Kidney epithelial cell (primary cell): ENCODE measurements at places on chromosomes 12 and 14. TPM values are rescaled to one million over a fixed set of nuclear protein-coding genes. Genes with fewer than 3 reads are reported as not detected.

TEX52 gene
- not detected in 2 replicates for total RNA-seq

IAPP gene
- not detected in 2 replicates for total RNA-seq

- DNase-seq, result peak; percentile 89
Observed at GRCh38 chr12:117686911-117687377, 281.8 kb downstream of the KSR2 start.

DNA sequence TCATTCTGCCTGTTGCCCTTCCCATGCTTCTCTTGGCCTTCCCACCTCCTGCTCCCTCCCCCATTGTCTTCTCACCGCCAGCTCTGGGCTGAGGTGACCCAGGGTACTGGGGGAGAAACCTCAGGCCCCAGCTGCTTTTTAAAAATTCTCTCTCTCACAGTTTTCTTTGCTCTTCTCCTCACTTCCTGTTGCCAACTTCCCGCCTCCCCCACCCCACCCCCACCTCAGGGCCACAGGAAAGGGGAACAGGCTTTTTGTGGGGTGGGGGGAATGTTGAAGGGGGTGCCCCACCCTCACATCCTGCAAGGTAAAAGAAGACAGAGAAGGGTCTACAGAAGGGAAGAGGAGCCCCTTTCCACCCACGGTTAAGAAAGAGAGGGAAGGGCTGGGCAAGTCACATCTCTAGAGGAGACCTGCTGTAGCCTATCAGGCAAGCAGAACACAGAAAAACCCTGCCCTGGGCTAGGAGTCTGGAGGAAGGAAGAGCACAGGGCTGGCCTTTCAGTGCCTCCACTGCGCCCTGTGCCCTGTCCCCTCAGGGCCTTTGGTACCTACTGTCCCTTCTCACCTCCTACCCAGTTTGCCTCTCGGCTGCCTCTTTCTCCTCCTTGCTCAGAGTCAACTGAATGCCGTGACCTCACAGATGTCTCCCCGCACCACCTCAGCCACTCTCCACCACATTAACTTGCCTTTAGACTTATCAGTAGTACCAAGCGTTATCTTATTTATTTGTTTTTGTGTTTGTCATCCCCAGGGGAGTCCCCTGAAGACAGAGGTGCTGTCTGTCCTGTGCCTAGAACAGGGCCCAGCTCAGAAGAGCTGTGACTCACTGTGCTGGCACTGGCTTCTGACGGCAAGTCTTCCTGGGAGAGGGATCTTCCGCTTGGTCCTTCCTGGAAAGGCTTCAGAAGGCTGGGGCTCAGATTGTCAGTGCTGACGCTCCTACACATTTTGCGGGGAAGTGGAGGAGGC lies 1.7 kb downstream of the ARHGAP9 start:
- no peak for DNase-seq

GLI1 gene
- total RNA-seq, result 1.6 TPM in 2 replicates

MYF6 gene
- total RNA-seq, result not detected in 2 replicates

RILPL1 gene
- total RNA-seq, result 10.2 and 12.1 TPM in 2 replicates

OR4N5 gene
- total RNA-seq, result not detected in 2 replicates

GRCh38 chr12:14618983-14619382 lies 51.3 kb upstream of the PLBD1 start:
- no peak for DNase-seq

GRCh38 chr14:49928015-49928414 lies 35.1 kb downstream of the ARF6 start:
- no peak for DNase-seq

DNA sequence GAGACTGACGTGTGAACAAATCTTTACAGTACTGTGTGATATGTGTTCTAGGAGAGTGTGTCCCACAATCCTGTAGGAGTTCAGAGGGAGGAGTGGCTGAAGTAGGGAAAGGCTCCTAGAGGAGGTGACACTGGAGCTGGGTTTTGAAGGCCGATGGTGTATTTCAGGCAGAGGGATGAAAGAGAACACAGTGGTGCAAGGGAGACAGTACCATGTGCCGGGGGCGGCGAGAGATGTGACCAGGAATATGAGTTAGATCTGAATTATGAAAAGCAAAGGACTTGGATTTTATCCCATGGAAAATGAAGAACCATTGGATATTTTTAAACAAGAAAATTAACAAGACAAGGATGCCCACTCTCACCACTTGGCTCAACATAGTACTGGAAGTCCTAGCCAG lies 77.0 kb upstream of the ESRRB start:
- DNase-seq, result no peak

GRCh38 chr14:36467332-36467731 lies 52.7 kb downstream of the NKX2-1 start:
- DNase-seq, result no peak

- DNase-seq, result no peak
Observed at GRCh38 chr12:33653362-33653761, 213.7 kb upstream of the SYT10 start.

LRTM2 gene
- not detected in 2 replicates for total RNA-seq

DNA sequence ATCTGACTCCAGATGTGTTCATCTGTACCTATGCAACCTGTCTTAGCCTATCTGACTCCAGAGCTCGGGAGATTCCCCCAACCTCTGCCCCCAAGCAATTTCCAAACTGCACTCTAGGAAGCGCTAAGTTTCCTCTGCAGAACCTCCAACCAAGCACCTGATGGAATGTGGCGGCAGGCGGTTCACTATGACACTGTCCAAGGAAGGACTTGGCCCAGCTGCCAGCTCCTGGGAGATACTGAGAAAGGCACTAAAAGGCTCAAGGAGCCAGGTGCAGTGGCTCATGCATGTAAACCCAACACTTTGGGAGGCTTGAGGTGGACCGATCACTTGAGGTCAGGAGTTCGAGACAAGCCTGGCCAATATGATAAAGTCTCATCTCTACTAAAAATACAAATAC lies 244.0 kb downstream of the BCL11B start:
- no peak for DNase-seq

- DNase-seq, result no peak
Observed at GRCh38 chr14:36773136-36773540, 111.5 kb downstream of the PAX9 start.

PLEK2 gene
- 44.4 and 100 TPM in 2 replicates for total RNA-seq

GRCh38 chr12:132583411-132583710 lies 27.0 kb downstream of the LRCOL1 start:
- DNase-seq, result no peak

FLRT2 gene
- 8.1 and 14.7 TPM in 2 replicates for total RNA-seq

- no peak for DNase-seq
Observed at GRCh38 chr14:97948841-97949240, 1151.7 kb downstream of the VRK1 start.

DNA sequence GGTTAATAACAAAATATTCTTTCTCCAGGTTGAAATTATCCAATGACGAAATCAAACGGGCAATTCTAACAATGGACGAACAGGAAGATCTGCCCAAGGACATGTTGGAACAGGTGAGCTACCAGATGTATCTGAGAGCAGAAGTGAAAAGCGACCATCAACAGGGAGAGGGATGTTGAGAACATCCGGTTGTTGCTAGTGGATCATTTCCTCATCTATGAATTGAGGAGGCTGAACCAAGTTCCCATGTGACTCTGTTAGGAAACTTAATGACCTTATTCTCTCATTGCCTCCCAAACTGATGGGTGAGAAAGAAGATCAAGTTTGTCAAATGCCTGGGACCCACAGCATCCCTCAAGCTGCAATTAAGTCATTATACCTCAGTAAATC lies 117.7 kb downstream of the GPR135 start:
- no peak for DNase-seq

NKX2-1 gene
- not detected in 2 replicates for total RNA-seq

OTOGL gene
- total RNA-seq, result 0.14 and 0.33 TPM in 2 replicates
